M059J (cell line): ENCODE measurements at places on chromosomes 1 and 21.

DNA sequence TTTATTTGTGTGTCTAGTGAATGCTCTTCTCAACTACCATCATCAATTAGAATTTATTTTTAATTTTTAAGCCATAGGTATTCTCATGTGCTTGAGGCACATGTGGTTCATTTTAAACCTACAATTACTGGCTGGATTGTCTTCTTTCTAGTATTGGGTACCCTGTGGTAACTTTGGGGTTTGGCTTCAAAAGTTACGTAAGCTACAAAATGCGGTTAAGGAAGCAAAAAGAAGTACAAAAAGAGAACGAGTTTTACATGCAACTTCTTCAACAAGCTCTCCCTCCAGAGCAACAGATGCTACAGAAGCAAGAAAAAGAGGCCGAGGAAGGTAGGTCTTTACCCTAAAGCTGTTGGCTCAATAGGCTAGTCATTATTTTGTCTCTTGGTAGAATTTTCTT is 25.8 kb downstream of the MACO1 start:
- no peak for DNase-seq

DNA sequence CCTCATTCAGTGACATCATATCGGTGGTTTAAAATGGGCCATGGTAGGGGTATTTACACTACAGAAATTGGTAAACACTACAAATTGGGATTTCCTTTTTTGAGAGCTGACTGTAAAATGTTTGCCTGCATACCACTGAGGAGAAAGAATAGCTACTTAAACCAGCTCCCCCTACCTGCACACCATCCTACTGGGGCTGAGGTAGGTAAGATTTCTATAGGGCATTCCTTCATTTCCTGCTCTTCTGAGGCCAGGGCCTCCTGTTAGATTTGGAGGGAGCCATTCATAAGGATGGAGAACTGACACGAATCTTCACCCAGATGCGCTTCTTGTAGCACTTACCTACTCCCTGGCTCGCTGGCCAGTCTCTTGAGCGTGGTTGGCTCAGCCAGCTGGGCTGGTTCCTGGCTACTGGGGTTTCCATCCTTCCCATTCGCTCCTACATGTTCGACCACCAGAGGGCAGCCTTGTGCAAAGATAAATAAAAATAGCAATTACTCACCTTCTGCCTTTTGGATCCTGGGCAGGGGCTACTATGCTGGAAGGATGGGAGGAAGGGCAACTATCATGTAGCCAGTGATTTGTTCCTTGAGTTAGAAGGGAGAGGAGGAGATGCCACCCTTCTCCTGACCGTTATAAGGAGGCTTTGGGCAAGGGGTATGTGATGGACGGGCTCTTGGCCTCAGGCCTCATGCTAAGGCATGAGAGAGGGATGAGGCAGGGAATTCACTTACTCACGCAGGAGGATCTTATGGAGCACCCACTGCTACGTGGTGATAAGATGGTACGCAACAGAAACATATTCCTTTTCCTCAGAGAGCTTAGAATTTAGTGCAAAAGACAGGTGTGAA is 10.7 kb downstream of the OPTC start:
- peak; percentile 83 for DNase-seq

DNA sequence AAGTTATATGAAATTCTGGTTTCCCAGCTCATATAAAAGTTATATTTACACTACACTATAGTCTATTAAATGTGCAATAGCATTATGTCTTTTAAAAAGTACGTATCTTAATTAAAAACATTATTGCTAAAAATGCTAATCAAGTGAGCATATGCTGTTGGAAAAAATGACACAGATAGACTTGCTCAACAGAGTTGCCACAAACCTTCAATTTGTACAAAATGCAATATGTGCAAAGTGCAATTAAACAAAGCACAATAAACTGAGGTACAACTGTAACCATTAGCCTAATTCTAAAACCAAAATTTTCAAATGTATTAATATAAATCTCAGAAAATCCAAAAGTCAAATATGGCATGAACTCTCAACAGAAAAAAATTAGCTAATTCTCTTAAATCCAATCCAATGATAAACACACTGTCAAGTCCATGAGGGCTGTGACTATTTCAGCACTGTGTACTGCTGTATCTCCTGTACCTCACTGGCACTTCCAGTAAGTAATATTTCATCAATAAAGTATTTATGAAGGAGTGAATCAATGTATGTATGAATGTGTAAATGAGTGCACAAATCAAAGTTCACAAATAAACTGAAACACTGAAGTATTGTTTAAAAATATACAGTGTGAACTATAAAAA is 116.3 kb downstream of the AKT3 start:
- DNase-seq, result no peak

DNA sequence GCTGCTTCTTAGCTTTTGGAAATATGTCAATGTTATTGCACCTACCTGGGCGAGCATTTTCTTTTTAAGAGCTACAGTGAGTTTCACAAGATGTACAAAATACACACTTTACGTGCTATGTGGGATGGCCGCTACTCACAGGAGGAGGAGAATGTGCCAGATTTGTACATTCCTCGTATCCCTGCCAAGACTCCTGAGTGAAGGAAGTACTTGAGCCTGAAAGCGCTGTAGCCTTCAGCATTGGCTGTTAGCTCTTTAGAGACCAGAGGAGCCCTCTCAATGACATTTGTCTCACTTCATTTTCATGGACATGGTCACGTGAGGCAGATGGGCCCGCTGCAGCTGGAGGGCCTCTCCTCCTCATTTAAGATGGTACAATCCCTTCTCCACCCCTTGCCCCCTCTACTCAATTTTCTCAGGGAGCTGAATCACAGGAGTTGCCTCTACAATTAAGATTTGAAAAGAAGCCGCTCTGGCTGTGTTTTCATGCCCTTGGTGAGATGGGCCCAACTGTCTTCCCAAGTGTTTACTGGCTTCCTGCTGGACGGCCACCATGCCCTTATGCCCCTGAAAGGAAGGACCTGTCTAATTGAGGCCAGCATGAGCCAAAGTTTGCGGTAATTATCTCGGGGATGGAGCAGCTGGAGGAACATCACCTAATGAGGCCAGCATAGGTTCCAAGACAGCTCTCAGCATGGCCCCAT is 442.6 kb downstream of the PRDM2 start:
- DNase-seq, result peak; percentile 25

DNA sequence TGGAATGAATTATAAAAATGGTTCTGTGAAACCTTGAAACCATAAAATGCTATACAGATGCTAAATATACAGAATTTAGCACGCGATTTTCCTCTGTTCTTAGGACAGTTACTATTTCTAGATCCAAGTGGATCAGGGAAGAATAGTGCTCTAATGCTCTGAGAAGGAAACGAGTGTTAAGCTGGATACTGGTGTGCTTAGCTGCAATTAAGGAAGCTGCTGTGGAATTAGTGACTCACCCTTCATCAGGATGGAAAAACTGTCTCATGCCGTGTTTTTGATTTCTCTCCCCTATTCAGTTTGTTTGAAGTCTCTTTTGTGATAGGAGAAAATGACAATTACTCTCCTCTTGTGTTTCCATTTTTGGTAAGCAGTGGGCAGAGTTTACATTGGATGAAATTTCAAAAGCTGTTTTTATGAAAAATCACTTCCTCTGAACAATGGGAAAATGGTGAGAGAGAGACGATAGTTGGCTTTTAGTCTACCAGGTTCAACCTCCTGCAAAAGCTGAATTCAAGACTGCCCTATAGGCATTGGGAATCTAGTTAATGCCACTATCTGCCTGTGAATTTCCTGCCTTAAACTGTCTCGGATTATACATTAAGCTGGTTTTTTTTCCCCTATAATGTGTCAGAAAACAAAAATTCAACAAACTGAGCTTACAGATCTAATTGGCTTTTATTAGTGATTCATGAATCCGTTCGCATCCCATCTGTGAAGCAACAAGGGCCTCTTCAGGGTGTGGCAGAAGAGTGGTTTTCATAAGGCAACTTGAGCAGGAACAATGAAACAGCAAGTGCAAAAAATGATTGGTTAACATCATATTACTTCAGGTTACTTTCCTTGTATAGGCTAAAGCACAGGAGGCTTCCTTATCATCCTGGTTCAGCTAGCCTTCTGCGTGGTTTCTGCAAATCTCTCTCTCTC is 179.8 kb downstream of the ST6GALNAC3 start:
- DNase-seq, result peak; percentile 18

DNA sequence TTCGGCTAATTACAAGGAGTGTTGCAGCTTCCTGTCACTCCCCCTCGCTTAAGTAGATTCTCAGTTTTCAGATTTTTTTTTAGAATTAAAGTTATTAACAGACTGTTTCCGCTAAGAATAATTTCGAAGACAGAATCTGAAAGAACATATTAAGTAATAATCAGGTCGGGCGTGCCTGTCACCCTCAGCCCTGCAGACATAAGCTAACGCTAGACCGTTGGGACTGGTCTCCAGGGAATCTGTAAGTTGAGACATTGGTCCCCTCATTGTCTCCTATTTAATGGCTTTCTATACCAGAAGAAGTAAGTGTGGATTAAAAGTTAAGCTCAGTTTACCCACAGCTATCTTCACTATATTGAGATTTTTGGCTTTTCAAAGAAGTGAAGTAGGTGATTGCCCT is 14.5 kb downstream of the NMNAT1 start:
- no peak for DNase-seq

DNA sequence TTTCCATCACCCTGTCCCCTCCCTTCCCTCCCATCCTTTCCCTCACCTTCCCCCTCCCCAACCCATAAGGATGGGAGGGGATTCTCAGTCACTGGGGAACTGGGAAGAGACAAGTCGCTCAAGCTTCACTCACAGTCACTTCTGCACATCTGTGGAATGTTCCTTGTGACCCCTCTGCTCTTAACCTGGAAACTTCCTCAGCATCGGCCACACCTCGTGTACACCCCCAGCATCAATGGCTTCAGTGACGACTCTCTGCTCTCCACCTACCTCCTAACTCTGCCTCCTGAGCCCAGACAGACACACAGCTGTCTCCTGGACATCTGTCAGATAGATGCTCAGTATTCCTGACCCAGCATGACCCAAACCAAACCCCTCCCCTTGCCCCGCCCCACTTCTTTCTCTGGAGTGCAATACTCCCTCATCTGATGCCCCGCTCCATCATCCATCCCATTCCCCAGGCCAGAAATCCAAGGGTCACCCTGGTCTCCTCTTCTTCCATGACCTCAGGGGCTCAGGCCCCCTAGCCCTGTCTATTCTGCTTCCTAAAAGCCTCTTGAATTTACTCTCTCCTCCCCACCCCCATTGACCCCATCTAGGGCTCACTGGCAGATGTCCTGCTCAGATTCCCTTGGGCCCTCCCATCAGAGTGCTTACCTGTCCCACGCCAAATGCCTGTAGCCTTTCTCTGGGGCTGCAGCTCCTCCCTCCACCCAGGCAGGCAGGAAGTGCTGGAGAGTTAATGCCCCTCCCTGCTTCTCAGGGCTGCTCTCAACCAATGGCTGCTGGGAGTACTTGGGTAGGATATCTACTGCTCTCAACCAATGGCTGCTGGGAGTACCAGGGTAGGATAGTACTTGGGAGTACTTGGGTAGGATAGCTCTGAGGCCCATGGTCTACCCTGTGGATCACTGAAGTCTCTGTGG is 83.1 kb upstream of the CSF3R start:
- no peak for DNase-seq

DNA sequence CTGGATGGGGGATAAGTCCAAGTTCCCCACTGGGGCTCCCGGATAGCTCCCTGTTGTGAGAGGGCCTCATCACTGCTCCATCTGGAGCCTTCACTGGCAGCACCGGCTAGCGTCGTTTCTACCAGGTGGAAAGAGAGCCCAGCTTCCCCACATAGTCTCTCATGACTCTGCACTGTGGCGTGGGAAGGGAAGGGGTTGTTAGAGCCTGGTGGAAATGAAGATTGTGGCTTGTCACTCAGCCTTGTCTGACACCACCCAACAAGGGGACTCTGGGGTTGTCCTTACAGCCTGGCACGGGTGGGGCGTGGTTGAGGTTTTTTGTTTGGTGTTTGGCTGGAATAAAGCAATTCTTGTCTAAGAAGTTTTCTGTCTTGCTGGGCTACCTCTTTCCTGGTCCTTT is 94.6 kb downstream of the ADARB1 start:
- DNase-seq, result no peak

- peak; percentile 81 for DNase-seq
These were observed 20.8 kb downstream of the OBSCN start for GRCh38 chr1:228228601-228229074.

- no peak for DNase-seq
These were observed 206.6 kb downstream of the DSCAM start for GRCh38 chr21:40640266-40640789.

- DNase-seq, result no peak
These were observed 3.8 kb downstream of the LMX1A start for GRCh38 chr1:165352442-165353293.

- peak; percentile 66 for DNase-seq
These were observed 10.8 kb upstream of the EYA3 start for GRCh38 chr1:28099050-28099769.

DNA sequence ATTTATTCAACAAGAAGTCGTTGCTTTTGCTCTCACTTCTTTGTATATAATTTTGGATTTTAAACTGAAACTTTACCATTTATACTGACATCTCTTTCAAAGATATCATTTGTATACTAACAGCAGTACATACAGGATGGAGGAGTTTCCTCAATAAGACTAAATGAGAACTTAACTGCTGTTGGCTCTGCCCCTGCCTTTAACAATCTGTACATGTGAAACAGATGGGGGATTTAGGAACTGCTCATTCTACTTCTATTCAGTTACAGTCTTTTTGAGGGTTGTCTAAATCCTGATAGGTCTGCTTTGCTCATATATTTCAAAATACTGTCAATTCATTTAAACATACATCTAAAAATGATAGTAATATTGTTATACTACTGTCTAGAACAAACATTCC is 663.2 kb downstream of the ADGRL2 start:
- DNase-seq, result no peak

- no peak for DNase-seq
These were observed 1.2 kb upstream of the A3GALT2 start for GRCh38 chr1:33322109-33322508.

GRCh38 chr1:32623775-32624174 is 26.6 kb downstream of the ZBTB8OS start:
- DNase-seq, result no peak

GRCh38 chr1:74693473-74693872 is 19.9 kb upstream of the ERICH3 start:
- peak; percentile 67 for DNase-seq

- no peak for DNase-seq
These were observed 12.8 kb downstream of the ZNF678 start for GRCh38 chr1:227576189-227576588.
